ENCODE measurements at places on chromosomes 2 and 18.

DNA sequence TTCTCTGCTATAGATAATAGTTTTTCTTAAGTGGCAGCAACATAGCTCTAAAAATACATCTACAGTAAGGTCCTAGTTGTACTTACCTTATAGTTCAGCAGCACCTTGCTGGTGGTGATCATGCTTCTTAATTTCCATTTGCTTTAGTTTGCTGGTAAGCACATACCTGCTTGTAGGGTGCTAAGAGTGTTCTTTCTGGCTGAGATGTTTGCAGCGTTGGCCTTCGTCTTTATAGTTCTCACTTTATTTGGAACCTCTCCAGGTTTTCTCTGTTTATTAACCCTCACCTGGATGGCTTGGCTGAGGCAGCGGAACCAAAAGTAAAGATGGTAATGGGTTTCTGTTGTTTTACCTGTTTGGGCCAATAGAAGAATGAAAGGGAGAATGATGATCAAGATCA is 123.6 kb upstream of the EFEMP1 start:
- no peak for DNase-seq

GRCh38 chr2:240823449-240824336 is 3.7 kb upstream of the KIF1A start:
- no peak for DNase-seq

DNA sequence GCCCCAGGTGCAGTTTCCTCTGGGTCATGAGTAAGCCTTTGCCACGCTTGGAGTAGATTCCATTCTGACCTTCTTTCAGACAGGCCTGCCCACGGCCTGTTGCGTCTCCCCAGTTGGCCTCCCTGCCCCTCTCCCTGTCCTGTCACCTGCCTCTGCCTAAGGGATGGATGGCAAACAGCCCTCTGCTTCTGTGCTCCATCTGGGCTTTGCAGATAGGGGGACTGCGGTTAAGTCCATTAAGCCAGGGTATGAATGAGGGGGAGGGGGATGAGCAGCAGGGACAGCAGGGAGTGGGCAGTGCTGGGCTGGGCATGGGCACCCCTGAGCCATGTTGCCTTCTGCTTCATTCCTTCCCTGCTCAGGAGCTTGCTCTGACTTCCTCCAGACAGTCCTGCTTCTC is 37.6 kb upstream of the B3GNT7 start:
- no peak for DNase-seq

- no peak for DNase-seq
These were observed 67.4 kb downstream of the BCL11A start for GRCh38 chr2:60486067-60486466.

GRCh38 chr18:43572163-43572562 is 294.9 kb upstream of the SYT4 start:
- DNase-seq, result no peak

DNA sequence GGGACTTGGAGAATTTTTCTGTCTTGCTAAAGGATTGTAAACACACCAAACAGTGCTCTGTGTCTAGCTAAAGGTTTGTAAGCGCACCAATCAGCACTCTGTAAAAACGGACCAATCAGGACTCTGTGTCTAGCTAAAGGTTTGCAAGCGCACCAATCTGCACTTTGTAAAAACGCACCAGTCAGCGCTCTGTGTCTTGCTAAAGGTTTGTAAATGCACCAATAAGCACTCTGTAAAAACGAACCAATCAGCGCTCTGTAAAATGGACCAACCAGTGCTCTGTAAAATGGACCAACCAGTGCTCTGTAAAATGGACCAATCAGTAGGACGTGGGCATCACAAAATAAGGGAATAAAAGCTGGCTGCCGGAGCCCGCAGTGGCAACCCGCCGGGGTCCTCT is 16.5 kb downstream of the ABI2 start:
- DNase-seq, result no peak

DNA sequence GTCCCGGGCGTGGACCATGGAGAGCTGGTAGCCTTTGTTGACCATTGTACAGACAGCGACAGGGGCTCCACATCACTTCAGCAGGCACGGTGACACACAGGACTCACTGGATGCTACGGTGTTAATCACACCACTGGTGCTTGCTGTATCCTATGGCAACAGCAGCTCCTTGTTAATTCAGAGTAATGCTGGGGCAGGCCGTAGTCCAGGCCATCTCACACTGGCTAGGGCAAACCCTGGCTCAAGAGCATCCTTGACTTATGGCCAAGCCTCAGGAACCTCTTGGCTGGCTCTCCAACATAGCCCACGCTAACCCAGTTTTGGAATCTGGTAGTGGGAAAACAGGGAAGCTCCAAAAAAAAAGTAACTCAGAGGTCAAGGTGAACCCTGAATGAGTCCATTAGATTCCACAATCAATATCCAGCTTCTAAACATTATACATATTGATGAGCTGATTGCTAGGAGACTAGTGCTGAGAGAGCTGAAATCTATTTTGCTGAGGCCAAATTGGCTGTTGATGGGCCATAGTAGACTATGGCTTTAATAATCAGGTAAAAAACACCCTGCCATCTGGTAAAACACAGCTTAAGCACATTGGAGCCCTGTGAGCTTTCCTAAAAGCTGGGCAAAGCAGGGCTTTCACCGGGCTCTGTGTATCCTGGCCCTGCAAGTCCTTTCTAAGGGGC is 253.6 kb downstream of the PRKCE start:
- no peak for DNase-seq

GRCh38 chr2:190879474-190880377 is 895 bp upstream of the GLS start:
- no peak for DNase-seq

All from HEK293T (cell line).